T-helper 2 cell (primary cell): ENCODE measurements at places on chromosomes 13 and 19.
A peak's percentile ranks its signal among the peaks of the same experiment; 100 is the strongest.

DNA sequence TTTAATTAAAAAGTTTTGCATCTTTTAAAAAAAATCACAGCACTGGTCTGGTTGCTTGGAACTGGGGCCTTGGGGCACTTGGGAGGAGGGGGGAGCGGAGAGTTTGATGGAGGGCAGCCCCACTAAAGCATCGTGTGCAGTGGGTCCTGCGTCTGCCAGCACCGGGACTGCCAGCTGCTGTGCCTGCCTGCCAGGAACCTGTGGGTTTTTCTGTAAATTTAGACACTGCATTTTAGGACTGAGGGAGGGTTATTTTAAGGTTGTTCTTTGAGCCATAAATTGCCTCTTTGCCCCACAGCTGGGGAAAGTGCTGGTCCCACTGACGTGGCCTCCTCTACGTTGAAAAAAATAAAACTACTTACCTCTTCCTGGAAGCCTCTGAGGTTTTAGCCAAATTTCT, 2.9 kb downstream of the KLF2 start:
- DNase-seq = peak; percentile 35

- DNase-seq = no peak
Observed at GRCh38 chr19:39277598-39277997, 9.4 kb downstream of the IFNL2 start.

DNA sequence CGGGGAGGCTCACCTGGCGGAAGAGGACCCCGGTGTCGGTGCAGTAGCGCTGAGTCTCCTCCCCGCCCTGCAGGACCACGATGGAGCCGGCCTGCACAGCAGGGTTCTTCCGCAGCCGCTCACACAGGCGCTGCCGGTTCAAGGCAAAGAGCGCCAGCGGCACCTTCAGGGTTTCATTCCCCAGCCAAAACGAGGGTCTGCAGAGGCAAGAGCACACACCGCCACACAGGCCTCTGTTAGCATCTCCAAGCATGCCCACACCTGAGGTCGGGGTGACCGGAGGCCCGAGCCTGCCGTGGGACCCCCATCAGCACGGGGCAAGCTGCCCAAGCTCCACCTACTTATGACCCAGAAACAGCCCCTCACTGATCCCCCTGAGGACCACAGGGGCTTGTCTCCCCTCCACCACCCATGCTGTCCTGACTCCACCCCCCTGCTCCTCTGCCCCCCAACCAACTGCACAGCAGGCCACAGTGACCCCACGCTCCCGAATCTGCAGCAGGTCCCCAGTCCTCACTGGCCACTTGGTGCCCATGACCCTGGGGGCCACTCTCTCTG, 8.9 kb downstream of the PEPD start:
- no peak for DNase-seq

DNA sequence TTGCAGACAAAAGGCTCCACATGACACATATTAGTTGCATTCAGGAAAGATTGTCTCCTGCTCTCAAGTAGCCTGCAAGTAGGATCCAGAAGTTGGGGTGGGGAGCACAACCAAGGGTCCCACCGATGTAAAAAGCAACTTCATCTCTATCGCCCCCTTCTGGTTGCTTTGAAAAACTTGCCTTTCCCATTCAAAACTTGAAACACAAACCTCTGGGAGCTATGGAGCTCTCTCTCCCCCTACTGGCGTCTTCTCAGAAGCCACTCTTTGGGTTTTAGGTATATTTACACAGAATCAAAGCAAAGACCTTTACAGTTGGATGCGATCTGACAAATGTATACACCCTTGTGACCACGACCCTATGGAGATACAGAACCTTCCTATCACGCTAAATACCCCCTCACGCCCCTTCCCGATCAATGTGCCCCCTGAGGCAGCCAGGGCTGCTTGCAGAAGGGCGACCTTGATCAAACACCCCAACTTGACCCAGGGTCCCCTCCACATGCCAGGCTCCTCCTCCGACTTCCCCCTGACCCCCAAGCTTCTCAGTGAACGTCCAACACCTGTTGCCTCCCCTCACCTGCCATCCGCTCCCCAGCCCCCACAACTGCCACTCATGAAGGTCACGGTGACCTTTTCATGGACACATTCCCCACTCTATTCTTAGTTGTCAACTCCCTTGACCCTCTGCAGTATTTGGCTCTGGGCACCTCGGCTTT, 10.1 kb downstream of the NOSIP start:
- no peak for DNase-seq

- no peak for DNase-seq
Observed at GRCh38 chr19:46295401-46296201, 1.2 kb upstream of the HIF3A start.

DNA sequence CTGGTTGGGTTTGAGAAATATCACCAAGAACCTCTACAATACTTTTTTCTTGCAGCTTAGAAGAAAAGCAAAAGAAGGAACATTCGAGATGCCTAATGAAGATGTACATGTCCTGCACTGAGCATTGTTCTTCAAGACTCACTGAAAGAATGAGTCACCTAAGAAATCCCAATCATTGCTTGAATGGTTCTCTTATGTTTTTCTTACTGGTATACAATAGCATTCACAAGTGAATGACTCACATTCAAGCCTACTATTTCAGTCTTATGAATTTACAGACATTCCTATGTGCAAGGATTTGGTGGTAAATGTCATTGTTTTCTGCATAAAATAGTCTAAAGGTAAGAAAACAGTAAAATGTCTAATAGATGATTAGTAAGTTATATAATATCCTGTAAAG, 594.6 kb downstream of the PCDH9 start:
- DNase-seq = no peak

DNA sequence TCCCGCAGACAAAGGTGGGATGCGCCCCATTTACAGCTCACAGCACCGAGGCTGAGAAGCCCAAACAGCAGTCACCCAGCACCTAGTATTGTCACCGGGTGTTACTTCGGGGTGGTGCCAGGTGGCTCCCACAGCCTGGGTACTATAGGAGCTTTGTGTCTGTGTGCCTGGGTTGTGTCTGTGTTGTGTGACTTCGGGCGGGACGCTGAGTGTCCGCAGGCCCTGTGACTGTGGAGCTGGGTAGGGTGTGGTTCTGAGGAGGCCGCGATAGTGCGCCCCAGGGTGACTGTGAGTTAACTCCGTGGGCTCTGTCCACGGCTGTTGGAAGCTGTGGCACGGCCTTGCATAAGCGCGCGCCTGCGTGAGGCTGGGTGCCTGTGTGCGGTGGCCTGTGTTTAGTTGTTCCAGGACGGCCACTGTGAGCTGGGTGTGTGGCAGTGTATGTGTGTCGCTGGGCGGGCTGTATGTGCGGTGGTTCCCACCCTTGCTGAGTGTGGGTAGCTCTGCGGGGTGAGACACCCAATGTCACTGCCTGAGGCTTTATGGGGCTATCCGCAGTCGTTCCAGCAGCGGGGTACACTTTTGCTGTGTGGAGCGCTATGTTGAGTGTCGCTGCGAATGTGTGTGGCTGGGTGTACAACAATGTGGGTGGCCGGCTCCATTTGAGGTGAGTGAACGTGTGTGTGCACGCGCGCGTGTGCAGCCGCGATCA, 559 bp upstream of the SSBP4 start:
- DNase-seq = no peak

GRCh38 chr13:46605825-46606554, 53.0 kb downstream of the LRCH1 start:
- no peak for DNase-seq

- no peak for DNase-seq
Observed at GRCh38 chr13:110475117-110475516, 86.4 kb downstream of the RAB20 start.

- DNase-seq = no peak
Observed at GRCh38 chr19:41911889-41912731, 16.1 kb downstream of the ERFL start.

DNA sequence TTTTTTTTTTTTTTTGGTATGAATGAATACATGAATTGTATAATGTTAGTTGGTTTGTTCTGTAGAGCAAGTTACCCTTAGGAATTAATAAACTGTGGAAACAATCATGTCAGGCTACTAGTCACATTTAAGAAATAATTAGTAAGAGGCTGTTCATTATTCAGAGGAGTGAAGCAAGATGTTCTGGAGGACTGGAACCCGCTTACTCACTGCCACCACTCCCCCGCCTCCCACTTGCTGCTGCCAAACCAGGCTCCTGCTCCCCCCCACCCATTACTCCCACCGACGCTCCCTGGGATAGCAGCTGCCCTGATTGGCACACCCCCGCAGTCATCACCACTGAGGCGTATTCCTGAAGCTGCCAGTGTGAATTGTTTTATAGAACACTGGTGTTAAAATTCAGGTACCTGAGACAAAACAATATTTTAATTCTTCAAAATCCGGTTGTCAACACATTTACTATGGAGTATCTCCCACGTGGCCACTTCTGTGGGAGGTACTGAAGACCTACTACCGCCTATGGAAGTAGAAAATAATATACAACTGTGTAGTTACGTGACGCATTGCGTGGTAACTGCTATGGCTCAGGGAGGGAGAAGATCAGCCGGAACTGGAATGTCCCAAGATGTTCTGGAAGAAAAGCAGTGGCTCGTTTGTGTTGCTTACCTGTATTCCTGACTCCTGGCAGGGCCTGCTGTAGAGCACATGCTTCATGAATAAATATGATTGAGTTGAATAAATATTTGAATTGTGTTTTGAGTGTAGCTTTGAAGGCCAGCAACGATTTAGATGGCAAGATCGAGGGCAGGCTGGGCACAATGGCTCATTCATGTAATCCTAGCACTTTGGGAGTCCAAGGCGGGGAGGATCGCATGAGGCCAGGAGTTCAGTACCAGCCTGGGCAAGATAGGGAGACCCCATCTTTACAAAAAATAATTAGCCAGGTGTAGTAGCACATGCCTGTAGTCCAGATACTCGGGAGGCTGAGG, 1.7 kb downstream of the DPY19L3 start:
- DNase-seq = no peak

DNA sequence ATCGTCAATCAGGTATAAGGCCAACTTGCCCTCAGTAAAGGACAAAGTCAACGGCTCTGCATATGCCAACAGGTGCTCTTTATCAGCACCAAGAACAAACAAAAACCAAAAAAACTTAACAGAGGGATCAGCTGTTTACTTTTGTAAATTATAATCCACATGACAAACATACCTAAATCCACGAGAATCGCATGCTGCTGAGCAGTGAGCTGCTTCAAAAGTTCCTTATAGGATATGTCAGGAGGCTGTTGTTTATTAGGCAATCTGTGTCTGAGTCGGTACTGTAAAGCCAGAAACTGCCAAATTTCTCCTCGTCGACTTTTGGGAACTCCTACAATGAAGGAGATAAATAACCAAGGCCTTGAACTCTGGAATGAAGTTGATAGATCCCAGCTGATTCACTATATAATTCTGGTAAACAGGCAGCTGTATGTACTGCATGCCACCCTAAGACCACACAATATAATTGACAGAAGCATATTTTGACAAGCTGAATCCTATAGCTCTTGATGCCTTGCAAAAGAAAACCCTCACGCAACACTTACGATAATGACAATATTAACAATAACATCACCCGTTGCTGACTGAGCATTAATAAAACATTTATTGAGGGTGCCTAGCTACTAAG, 179.8 kb downstream of the TBC1D4 start:
- no peak for DNase-seq

DNA sequence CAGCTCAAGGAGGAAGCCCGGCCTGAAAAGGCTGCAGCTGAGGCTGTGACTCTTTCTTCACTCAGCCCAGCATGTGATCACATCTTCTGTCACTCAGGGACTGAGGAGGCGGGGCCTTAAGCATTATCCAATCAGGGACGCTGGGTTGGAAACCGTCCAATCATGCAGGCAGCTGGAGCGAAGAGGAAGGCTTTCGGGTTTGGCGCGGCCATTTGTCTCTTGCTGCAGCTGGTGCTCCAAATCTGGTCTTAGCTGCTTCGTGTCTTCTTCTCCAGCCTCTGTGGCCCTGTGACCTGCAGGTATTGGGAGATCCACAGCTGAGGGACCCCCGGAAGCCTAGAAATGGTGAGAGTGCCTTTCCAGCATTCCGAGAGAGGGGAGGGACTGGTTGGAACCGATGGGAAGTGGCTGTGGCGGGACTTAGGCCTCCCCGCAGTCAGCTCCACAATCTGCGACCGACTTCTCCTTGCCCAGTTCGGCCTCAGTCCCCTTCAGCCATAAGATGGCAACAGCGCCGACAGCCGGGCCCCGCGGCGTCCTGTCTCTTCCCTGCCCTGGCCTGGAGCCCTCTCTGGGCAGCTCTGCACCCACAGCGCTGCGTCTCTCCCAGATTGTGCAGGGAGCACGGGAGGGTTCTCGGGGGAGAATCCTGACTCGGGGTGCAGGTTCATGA, at the start of gene ZNF90:
Gene ZNF90, plus strand, starts transcription at position 210 of the 673 bp plus-strand sequence. Its CDS starts 133 bp downstream, at position 343.
- DNase-seq = peak; percentile 90

DNA sequence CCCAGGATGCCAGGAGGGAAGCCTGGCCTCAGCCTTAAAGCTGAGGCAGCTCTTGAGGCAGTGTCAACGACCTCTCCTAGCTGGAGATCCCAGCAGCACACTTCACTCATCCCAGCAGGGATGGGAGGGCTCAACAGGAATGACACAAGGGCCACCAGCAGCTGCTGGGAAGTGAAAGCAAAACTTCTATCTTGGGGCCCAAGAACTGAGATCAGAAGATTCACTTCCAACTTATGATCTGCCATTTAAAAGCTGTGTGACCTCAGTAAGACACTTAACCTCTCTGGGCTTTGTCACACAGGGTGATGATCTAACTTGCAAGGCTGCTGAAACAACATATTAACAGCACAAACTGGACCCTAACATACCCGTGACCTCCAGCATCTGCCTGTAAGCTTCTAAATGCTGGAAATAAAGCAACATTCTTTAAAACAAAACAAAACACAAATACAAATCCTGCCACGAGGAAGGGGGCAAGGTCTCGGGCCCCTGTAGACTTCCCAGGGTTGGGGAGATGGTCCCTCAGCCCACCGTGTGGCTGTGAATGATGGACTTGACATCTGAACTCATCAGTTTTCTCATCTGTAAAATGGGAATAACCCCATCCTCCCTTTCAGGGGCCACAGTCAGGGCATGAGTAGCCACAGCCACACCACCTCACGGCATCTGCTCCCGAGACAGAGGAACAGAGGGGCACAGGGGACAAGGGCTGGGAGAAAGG, 22.7 kb downstream of the ELL start:
- no peak for DNase-seq

- no peak for DNase-seq
Observed at GRCh38 chr13:90039516-90039915, 1308.0 kb upstream of the MIR17HG start.

DNA sequence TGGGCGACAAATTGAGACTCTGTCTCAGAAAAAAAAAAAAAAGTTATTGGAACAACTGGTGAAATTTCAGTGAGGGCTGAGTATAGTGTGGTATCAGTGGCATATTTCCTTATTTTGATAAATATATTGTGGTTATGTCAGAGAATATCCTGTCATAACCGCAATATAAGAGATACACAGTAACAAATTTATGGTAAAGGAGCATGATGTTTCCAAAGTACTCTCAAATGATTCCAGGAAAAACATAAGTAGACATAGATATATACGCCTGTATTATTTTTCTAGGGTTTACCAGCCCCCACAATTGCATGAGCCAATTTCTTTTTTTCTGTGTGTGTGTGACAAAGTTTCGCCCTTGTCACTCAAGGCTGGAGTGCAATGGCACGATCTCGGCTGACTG, 5.7 kb upstream of the C5AR1 start:
- no peak for DNase-seq

GRCh38 chr19:43465468-43466120, at the start of gene LYPD3:
LYPD3 (minus strand) TSS chr19:43465608; CDS start chr19:43465571, 37 bp downstream.
- no peak for DNase-seq
